ENCODE measurements at places on chromosomes 12 and 14. TPM values are rescaled to one million over a fixed set of nuclear protein-coding genes. Genes with fewer than 3 reads are reported as not detected.

DNA sequence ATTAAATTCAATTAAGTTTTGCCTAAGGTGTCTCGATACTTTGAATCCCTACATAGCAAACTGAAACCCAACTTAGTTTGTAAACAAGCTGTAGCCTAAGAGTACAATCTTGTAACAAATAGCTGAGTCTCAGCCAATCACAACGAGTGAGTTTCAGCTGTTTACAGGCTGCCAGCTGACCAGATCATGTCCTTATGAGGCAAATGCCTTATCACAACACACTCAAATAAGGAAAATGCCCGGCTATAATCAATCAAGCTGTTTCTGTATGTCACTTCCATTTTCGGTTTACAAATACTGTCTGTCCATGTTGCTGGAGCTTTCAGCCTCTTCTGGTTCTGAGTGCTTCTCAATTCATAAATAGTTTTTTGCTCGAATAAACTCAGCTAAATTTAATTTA is 943.8 kb downstream of the SLC16A7 start:
- DNase-seq = no peak

GRCh38 chr14:90850487-90850886 is 34.3 kb upstream of the TTC7B start:
- DNase-seq = no peak

- DNase-seq = no peak
Observed at GRCh38 chr14:25041484-25041883, 8.5 kb downstream of the STXBP6 start.

Gene NOVA1
- 13.3 TPM for total RNA-seq

GRCh38 chr14:94638339-94638738 is 26.1 kb downstream of the SERPINA3 start:
- no peak for DNase-seq

- DNase-seq = no peak
Observed at GRCh38 chr12:94761559-94761958, 111.2 kb upstream of the TMCC3 start.

DNA sequence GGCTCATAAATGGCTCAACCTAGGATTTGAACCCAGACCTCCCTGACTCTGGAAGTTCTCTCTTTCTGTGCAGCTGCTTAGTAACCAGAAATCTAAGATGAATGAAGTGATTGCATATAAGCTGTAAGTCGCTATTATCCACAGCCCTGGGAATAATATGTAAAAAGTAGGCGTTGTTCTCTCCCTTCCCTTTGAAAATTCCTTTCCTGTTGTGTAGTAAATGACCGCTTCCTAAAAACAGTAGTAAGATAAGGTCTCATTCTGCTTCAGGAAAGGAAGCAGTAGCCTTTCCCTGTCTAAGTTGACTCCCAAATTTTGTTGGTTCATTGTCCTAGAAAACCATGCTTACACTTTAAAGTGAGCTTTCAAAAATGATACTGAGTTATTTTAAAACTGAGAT is 418.3 kb downstream of the EGLN3 start:
- DNase-seq = no peak

DNA sequence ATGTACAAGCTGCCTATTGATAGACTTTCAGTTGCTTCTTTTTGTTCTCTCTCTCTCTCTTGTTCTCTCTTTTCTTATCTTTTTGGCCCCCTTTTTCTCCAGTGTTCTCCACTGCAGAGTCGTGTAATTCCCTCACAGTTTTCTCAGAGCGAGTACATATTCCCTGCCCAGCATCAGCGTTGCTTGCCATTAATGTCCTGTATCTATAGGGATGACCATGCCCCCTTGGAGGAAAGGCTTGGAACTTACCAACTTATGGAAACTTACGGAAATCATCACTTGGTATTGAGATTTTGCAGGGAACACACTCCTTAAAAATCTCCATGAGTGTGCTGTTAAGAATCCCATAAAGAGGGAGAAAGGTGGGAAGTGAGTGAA is 14.3 kb upstream of the COL2A1 start:
- DNase-seq = no peak

Gene CDH24
- 29.3 TPM for total RNA-seq

GRCh38 chr12:55718015-55718414 is 2.2 kb downstream of the BLOC1S1 start:
- DNase-seq = no peak

Gene PYGL
- total RNA-seq = 21.6 TPM

Measured in mesothelial cell of epicardium (in vitro differentiated cells).